AG08396 (cell line): ENCODE measurements at places on chromosomes 5 and 9.

GRCh38 chr9:91905237-91905650 lies 44.8 kb downstream of the ROR2 start:
- no peak for DNase-seq

- DNase-seq: peak; percentile 15
These were observed 227.1 kb upstream of the NREP start for GRCh38 chr5:111984044-111984443.

- DNase-seq: no peak
These were observed 20.9 kb upstream of the ZSWIM6 start for GRCh38 chr5:61311056-61311610.

- no peak for DNase-seq
These were observed 3.6 kb upstream of the LCP2 start for GRCh38 chr5:170301149-170301548.

DNA sequence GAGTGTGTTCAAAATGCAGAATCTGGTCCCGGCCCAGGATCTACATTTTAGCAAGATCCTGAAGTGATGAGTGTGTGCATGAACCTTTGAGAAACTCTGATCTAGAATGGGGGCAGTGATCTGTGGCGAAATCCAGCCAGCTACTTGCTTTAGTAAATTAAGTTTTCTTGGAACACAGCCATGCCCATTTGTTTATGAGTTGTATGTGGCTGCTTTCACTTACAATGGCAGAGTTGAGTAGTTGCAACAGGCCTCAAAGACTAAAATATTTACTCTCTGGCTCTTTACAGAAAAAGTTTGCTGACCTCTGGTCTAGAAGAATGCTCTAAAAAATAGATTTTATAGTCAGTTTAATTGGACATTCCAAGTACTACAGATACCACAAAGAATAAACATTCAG lies 588.3 kb downstream of the BNC2 start:
- DNase-seq: no peak

- DNase-seq: peak; percentile 62
These were observed 250.0 kb downstream of the NR3C1 start for GRCh38 chr5:143153332-143154119.

DNA sequence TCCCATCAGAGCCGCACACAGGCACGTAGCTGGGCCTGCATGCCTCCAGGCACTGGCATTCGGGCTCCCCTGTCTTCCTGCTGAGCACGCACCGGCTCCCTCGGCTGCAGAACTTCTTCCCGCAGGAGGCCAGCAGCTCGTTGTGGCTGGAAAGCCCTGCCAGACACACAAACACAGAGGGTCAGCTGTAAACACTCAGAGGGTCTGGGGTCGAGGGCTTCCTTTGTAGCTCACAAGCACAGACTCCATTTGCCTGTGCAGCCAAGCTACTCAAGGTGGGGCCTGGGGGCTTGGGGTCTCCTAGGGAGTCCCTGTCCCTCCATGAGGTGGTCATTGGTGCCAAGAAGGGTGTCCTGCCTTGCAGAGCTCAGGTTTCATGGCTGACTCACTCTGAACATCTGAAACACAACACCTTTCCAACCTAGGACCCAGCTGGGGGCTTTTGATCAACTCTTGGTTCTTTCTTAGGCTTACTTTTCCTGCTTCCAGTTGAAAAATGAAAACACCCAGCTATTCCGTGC lies 211.4 kb downstream of the FSTL4 start:
- DNase-seq: no peak

DNA sequence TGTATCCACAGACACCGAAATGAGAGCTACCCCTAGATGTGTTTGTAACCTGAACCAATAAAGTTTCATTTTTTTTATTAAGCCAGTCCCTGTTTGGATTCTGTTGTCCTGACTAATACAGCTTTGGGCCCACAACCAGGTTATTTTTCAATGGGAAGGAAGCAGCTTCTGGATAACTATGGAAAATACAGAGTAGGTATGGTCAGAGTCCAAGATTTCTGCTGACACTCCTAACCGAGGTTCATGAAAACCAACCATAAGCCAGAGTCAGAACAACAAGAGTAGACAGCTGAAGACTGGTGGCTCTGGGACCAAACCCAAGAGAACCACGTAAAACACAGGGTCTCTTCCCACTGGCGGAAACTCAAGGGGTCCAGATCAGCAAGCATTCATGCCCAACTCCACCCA lies 10.8 kb downstream of the KLF9 start:
- DNase-seq: no peak

GRCh38 chr5:59236986-59237385 lies 654.1 kb downstream of the RAB3C start:
- no peak for DNase-seq

DNA sequence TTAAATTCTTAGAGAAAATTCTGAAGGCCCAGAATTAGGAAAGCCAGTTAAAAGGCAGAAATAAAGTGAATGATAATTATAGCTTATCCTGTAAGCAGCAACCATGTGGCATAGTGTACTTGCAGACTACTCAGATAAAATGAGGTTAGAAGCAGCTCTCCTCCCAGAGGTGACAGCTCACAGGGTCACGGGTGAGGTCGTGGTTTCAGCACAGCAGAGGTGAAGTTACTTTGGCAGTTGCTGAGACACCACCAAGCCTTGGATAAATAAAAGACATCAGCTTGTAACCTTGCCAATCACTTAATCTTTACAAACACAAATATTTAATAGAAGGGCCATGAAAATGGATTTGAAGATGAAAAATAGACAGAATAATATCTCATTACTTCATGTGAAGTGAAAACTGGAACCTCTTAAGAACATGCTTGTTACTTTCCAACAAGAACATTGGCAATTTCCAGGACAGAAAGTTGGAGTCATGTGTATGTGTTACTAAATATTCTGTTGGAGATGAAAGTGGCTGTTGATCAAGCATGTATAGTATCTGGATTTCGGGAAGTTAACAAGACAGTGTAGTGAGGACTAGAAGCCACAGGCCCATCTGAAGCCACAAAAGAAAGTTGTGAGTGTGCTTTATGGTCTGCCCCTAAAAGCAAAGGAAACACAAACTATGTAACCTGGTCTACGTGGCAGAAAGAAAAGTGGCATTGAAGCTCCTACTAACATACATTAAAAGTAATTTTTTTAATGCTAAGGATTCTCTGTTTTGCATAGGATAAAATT lies 134.4 kb downstream of the ERCC6L2 start:
- no peak for DNase-seq

DNA sequence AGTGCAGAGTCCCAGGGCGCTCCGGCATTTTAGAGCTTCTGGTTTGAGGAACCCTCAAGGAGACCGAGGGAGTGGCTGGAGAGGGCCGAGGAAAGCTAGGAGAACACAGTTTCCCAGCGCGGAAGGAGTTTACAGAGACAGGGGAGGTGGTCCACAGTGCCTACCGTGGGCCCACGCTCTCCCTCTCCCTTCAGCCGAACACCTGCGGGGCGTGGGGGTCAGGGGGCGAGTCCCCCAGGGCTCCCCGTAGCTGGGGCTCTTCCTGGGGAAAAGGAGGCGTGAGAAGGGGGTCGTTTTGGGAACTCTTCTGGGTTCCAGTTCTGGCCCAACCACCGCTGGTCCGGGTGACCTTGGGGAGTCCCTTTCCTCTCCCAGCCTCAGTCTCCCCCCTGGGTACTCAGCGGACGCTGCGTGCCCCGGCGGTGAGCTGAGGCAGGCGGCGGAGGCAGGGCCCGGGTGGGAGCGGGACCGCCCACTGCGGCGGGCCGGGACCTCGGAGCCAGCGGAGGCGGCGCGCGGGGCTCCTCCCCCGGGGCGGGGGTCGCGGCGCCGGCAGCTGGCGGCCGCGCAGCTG lies 368 bp upstream of the FRMPD1 start:
- DNase-seq: no peak

- DNase-seq: no peak
These were observed 393.6 kb upstream of the IZUMO3 start for GRCh38 chr9:24939109-24939850.

- no peak for DNase-seq
These were observed 329.8 kb upstream of the PDE4D start for GRCh38 chr5:60223342-60223741.

GRCh38 chr5:206406-206805 lies 11.5 kb downstream of the CCDC127 start:
- DNase-seq: no peak

- no peak for DNase-seq
These were observed 41.0 kb downstream of the ALDH1A1 start for GRCh38 chr9:72911816-72912215.

DNA sequence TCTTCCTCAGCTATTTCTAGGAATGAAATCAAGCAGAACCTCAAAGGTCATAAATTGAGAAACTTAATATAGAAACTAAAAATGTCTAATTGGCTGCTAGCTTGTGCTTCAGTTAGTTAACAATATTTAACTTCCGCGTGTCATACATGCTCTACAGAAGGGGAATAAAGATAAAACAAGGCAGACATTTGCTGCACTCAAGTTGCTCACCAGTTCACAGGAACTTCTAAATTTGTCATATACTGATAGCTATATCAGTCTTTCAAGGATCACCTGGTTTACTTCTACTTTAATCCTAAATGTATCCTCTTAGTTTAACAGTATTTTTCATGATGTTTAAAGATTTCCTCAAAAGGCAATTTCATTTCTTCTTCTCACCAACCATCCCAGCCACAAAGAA lies 8.4 kb downstream of the CCNH start:
- DNase-seq: no peak

- no peak for DNase-seq
These were observed 26.5 kb downstream of the OGN start for GRCh38 chr9:92377876-92378275.

DNA sequence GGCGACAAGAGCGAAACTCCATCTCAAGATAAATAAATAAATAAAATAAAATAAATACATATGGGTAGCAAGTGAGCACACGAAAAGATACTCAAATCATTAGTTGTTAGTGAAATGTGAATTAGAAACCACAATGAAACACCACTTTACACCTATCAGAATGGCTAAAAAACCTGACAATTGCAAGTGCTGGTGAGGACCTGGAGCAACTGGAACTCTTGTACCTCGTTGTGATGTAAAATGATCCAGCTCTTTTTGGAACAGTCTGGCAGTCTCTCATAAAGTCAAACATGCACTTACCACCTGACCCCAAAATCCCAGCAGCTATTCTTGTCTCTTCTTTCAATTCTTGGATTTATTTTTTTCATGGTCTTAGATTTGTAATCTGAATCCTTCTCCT lies 69.2 kb upstream of the FBXW11 start:
- no peak for DNase-seq

DNA sequence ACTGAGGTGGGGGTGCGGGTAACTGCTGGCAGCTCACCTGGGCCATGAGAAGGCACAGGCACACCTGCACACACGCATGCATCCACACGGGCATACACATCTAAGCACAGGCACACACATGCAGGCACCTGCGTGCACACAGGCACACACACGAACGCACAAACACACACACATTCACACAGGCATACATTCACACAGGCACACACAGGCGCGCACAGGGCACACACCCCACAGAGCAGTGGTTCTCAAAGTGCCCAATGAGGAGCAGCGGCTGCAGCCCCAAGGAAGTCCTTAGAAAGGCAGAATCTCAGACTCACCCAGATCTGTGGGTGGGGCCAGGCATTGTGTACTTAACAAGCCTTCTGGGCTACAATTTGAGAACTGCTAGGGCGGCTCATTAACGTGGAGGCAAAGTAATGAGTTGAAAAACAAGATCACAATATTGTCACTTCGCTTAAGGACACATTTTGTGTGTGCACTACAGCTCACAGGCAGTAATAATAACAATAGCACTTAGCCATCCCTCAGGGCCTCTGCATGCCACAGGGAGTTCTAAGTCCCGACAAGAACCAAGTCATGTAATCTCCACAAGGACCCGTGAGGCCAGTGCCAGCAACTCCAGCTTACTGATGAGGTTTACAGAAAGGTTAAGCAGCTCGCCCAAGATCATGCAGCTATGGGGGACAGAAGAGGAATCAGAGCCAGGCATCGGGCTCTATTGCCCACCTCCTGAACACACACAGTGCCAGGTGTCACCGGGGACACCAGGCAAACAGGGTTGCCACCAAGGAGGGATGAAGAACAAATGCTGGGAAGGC lies 91.6 kb downstream of the ROR2 start:
- no peak for DNase-seq

GRCh38 chr5:131795879-131796792 lies 681 bp downstream of the FNIP1 start:
- peak; percentile 81 for DNase-seq

DNA sequence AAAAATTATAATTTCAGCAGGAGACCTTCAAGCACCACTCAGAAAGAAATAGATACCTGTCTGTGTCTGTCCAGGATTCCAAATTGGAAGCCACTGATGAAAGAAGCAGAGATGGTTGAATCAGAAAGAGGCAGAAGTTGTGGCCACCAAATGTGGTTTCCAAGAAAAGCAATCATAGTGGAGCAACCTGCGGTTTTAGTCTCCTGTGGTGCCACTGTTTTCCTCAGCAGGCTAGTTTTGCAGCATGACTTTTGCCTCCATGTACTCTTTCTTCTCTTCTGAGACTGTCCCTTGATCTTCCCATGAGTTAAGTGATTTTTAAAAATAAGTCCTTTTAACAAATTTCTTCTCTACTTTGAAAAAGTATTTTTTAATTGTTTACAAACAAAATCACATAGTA lies 535.8 kb downstream of the CYLC2 start:
- no peak for DNase-seq

GRCh38 chr5:158373608-158374395 lies 514.9 kb upstream of the CLINT1 start:
- DNase-seq: no peak

DNA sequence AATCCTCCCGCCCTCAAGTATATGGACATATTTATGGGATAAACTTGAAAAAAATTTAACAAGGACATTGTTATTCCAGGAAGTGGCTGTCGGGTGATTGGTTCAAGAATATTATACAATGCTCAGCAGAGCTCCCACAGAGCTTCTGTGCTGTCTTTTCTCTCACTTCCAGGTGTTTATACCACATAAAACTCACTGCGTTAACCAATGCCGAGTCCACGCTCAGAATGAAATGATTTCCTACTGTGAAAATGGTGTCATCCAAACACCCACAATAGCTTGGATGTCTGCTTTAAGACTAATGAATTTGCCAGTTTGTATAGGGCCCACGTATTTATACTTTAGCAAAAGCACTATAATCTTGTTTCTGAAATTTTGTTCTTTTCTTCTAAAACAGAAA lies 368.2 kb downstream of the NDUFS4 start:
- DNase-seq: no peak

DNA sequence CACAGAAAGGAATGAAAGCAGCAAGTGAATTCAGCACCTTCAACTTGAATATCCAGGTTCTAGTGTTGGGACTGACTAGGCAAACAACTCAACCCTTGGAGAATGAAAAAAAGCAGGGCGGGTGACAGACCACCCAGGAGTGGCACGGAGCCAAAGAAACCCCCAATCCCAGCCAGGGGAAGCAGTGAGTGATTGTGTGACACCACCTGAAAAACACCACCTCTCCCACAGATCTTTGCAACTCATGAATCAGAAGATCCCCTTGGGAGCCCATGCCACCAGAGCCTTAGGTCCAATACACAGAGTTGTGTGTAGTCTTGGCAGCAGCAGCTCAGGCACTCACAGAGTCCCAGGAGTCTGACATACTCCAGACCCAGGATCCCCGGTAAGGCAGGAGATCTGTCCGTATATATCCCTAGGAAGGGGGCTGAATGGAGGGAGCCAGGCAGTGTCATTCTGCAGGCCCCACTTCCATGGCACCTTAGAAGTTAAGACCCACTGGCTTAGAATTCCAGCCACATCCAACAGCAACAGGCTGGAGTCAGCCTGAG lies 22.1 kb upstream of the ROR2 start:
- DNase-seq: no peak

- DNase-seq: no peak
These were observed 6.8 kb downstream of the KDM4C start for GRCh38 chr9:6764523-6764922.

GRCh38 chr5:65141493-65141892 lies 340.2 kb downstream of the ADAMTS6 start:
- no peak for DNase-seq

- DNase-seq: no peak
These were observed 134.5 kb downstream of the DAB2IP start for GRCh38 chr9:121785673-121786542.
